NCI-H1930 (cell line): ENCODE measurements at places on chromosomes 3 and 15.

DNA sequence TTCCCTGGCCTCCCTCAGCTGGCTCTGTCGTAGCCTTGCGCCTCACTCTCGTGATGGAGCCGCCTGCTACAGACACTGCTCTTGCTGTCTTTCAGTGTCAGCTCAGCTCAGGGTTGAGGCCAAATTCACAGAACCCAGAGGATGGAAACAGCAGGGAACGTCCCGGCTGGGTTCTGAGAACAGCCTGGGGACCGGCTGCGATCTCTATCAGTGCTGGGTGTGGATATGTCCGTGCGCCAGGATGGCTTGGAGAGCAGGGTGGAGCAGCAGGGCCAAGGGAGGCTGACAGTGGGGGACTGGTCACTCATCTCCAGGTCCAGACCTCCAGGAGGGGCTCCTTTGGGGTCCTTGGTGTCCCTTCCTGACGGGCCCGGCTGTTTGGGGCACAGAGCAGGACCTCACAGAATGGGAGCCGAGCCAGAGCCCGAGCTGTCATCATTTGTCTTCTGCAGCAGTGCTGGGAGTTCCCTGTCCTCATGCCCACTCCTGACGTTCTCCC, 18.4 kb downstream of the KLF15 start:
- DNase-seq: no peak

GRCh38 chr3:197482001-197482400, 73.8 kb downstream of the BDH1 start:
- no peak for DNase-seq

- DNase-seq: no peak
Observed at GRCh38 chr3:16332904-16333426, 68.0 kb downstream of the OXNAD1 start.

DNA sequence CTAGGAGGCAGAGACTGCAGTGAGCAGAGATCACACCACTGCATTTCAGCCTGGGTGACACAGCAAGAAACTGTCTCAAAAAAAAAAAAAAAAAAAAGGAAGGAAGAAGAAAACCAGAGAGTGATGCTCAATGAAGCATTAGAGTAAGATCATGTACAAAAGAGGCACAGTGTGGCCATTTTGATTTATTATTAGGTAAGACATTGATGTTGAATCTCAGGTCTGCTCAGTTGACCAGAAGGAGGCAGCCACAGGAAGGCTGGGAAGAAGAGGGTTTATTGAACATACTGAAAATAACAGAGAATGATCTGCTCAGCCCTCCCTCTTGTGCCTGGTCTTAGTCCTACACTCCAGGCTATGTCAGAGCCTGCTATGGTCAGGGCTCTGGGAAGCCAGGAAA, 15.6 kb downstream of the LRRK1 start:
- no peak for DNase-seq

DNA sequence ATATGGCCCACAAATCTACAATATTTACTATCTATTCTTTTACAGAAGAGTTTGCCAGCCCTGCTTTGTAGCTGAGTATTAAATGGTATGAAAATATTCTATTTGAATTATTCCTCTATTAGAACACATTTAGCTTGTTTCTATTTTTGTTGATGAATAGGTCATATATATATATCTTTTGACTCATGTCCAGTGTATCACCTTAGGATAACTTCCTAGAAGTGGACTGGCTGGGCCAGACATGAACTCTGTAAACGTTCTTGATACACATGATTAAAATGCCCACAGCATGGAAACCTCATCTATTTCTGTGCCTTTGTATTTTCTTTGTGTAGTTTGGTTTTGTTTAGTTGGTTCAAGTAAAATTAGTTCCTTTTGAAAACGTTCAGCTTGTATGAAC, 37.1 kb downstream of the DAZL start:
- no peak for DNase-seq

DNA sequence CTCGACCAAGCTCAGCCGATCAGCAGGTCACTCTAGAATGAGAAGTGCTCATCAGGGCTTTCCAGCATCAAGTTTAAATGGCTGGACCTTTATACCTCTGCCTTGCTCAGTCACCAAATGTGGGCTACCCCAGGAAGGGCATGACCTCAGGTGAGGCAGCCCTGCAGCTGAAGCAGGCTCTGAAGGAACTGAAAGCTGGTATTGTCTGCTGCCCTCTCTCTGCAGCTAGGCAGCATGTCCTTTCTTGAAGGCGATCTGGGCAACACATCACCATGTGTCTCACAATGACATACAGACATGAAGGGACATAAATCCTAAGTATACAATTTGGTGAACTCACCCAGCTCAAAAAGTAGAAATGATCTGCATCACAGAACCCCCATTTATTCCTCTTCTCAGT, 38.7 kb upstream of the ARID3B start:
- no peak for DNase-seq

- no peak for DNase-seq
Observed at GRCh38 chr3:155232605-155233004, 60.9 kb downstream of the STRIT1 start.

DNA sequence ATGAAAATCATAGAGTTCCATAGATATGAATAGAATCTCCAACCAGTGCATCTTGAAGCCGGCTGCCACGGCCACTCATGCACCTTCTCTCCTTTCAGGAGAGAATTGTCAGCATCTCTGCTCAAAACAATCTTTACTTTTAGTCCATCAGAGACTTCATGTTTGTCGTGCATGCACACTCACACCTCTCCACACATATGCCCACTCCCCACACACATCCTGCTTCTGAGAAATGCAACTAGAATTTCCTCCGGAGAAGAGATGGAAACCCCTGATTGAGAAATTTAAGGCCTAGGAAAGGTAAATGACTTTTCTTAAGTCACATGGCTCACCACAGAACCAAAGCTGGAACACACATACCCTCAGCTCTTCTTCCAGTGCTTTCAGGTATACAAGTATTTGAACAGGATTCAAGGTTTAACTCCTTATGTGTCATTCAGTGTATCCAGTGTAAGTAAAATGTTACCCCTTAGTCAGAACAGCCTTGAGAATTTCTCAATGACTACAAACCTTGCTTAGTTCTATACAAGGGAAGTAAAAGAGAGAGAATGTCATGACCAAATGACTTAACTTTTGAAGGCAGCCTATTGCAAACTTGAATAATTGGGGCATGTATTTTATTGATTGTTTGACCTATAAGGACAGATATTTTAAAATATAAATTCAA, 69.1 kb upstream of the TSEN2 start:
- no peak for DNase-seq

- DNase-seq: no peak
Observed at GRCh38 chr3:48756640-48757039, 39.6 kb upstream of the IP6K2 start.

DNA sequence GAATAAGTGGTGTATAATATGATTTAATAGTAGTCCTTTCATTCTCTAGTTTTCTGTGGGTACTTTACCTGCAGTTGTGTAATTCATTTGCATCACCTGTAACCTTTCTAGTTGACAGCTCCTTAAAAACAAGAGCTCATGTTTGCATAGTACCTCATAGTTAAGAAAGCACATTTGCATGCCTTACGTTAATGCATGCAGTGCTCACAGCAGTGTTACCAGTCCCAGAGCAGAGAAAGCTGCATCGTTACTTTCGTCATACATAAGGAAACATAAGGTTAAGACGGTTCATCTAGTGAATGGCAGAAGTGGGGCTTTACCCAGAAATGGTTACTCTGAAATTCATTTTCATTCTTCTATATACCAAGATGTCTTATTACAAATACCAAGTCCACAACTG, 111.3 kb downstream of the AKAP13 start:
- DNase-seq: no peak

DNA sequence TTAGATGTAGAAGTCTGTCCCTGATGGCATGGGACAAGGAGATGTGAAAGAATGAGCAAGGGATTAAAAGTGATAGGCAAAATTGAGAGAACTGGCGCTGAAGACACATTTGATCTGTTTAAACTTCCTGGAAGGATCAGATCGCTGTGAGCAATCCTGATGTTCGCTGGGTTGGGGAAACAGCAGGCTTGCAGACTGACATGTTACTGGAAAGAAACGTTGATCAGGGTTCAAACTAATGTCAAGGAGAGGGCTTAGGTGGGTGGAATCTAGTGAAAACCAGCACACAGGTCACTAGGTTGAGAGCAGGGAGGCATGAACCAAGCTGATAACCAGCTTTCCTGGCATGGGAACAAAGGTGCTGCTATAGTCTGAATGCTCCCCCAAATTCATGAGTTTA, 34.5 kb upstream of the SPTSSB start:
- no peak for DNase-seq

- no peak for DNase-seq
Observed at GRCh38 chr3:168495270-168495669, 399.5 kb upstream of the GOLIM4 start.

- no peak for DNase-seq
Observed at GRCh38 chr3:123347691-123348264, 101.1 kb downstream of the ADCY5 start.

DNA sequence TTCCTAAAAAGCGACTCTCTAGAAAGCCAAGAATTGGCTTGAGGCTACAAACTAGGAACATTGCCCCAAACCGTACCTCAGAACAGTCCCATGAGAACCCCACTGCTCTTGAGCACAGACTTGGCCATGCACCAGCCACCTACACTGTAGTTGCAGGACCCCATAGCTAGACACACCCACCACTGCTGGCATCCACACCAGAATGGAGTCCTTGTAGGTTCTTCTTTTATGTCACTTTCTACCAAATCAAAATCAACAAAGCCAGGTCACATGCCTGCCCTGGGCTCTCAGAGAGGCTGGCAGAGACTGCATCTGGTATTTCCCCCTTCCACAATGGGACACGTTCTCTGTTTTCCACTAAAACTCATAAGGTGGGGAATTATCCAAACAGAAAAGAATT, 290.5 kb downstream of the SHOX2 start:
- no peak for DNase-seq

- DNase-seq: no peak
Observed at GRCh38 chr3:49872801-49873281, 3.1 kb upstream of the CAMKV start.

DNA sequence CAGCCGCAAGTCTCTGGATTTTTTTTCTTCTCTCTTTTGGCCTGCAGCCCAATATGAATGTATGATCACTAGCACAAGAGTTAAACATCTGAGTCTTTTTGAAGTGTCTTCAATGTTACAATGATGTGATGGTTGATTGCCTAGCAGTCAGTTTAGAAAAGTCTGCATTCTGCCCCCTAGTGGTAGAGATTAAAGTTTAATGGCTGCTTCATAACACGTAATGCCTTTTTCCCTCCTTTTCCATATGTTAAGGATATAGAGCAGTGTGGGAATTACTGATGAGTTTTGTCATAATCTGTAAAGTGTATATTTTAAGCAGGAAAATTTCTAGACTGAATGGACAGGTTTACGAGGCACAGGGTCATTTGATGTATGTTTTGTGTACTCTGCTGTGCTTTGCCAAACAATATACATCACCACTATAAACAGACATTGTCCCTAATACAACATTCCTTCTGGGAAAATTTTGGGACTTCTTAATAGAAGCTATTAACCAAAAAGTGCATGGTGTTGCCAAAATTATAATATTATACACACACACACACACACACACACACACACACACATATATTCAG, 1038.5 kb upstream of the NR2F2 start:
- no peak for DNase-seq

DNA sequence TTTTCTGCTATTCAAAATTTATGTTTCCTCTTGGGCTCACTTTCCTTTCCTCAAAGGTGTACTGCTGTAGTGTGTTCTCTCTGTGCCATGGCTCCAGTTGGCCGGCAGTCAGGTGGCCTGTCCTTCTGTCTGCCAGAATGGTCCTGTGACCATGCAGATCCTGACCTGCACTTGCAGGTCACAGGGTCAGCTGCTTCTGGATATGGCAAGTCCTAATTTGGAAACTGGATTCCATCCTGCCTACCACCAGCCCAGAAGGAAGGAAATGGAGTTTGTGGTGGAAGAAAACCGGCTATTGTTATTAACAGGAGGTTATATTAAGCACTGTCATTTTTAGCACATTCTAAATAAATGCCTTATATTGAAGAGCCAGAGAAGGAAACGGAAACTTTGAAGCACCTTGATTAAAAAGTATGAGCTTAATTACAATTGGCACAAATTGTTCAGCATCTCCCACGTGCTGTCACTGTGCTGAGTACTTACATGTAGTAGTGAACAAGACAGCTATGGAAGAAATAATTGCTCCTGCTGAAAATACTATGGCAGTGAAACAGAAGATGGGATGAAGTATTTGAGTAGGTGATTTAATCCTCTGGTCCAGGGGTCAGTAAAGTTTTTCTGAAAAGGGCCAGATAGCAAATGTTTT, 362.8 kb downstream of the PTPRG start:
- no peak for DNase-seq

DNA sequence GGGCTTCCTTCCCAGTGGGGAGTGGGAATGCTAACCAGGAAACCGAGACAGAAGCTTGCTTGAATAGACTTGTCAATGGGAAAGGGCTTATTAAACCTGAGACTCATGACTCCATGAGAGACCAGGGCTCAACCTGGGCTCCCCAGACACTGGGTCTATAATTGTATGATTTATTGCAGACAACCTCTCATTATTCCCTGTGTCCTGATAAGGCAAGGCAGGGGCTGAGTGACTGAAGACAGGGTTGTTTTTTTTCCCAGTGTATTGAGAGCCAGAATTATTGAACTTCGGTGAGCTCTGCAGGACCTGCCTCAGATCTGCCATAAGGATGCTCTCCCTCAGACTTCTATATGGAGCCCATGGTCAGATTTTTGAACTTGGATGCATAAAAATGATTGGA, 79.5 kb upstream of the KLHL25 start:
- no peak for DNase-seq

- no peak for DNase-seq
Observed at GRCh38 chr3:33211444-33211843, 7.2 kb downstream of the SUSD5 start.

DNA sequence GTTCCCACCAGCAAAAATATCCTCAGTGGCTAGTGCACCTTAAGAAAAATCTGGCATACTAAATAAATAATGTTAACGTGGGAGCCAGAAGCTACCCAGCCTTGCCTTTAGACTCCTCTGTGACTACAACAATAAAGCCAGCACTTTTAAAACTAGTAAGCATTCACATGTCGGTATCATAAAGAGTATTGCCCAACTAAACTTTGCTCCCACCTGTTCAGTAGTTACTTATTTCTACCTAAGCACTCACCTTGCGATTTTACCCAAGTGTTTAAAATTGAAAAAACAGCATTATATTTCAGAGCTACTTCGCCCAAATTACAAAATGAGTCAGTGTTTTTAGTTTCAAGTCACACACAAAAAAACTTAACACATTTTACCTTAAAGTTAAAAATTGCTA, 12.8 kb downstream of the ALDH1L1 start:
- DNase-seq: no peak
